ENCODE measurements at places on chromosomes 11 and 22.

- DNase-seq: no peak
These were observed 6.8 kb downstream of the FUT4 start for GRCh38 chr11:94550513-94550912.

- no peak for DNase-seq
These were observed 13.5 kb upstream of the ZNF74 start for GRCh38 chr22:20380486-20380885.

DNA sequence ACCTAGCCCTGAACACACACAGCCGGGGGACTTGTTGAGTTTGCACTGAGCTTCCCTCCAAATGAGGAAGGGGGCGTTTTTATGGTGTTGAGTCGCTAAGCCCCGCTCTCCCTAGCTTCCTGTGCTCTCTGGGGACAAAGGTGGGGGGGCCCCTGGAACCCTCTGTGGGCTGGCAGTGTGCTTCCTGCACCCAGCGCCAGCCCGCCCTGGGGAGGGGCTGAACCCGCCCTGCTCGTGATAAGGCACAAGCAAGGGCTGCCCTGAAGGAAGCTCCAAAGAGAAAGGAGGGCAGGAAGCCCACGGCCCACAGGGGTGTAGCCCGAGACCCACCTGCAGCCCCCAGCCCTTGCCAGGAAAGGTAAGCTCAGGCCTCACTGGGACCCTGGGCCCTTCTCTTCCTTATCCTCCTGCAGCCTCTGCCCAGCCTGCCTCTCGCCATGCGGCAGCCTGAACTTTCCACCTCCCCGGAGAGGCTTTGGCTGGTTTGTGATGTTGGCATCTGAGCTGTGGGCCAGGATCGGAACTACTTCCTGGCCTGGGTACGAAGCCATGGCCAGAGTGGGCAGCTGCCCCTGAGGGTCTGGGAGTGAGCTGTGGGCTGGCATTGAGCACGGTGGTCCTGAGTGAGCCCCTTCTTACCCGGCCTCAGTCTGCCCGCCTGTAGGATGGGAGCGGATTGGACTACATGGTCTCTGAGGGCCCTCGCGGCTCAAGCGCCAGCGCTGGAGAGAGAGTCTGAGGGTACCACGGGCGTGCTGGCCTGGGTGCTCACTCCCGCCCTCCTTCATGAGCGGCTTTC lies at the start of gene FERMT3:
Gene FERMT3, plus strand, starts transcription at position 265 of the 799 bp plus-strand sequence. CDS start 644 bp downstream, outside the sequence.
- DNase-seq: no peak

DNA sequence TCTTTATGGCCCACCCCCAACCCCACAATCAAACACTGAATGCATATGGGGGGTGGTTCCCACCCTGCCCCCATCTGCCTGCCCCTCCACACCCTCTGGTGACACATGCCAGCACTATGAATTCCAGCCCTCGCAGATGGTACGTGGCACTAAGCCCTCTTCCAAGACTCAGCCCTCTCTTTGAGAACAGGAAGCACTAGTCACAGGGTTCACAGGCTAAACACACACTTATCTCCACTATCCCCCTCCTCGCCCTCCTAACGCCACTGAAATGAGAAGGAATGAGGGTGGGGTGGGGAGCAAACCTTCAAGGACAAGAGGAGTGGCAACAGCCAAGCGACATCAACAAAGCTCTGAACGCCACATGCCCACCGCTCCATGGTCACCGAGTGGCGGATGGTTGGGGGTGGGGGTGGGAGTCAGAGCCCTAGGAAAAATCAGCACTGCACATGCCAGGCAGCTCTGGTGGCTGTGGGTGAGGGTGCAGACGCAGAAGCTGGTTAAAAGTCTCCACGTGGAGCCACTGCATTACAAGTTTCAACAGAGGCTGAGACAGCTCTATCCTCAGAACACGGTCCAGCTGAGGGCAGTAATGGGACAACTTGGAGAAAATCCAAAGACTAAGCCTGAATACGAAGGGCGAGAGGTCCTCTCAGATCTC lies 33.6 kb downstream of the TMEM184B start:
- no peak for DNase-seq

- DNase-seq: no peak
These were observed 1410.8 kb downstream of the TBC1D22A start for GRCh38 chr22:48173061-48173772.

- DNase-seq: no peak
These were observed 6.2 kb upstream of the UBE4A start for GRCh38 chr11:118353084-118353710.

DNA sequence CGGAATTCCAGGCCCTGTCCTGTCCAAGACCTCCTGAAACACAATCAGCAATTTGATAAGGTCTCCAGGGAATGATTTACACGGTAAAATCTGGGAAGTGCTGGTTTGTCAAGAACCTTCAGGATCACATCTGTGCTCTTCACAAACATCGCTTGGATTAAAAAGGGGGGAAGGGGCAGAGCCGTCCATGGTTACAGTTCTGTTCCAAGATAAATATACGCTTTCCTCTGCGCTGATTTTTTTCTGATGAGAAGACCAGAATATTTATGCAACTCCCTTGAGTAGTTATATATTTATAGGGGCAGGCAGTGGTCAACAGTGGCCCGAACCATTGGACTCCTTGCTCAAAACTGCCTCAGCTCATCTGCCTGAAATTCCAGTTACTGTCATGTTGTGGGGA lies 9.2 kb upstream of the APOL5 start:
- DNase-seq: no peak

- DNase-seq: no peak
These were observed 3.0 kb downstream of the ATL3 start for GRCh38 chr11:63667995-63668795.

- DNase-seq: no peak
These were observed 141.2 kb downstream of the CADM1 start for GRCh38 chr11:115362997-115363396.

DNA sequence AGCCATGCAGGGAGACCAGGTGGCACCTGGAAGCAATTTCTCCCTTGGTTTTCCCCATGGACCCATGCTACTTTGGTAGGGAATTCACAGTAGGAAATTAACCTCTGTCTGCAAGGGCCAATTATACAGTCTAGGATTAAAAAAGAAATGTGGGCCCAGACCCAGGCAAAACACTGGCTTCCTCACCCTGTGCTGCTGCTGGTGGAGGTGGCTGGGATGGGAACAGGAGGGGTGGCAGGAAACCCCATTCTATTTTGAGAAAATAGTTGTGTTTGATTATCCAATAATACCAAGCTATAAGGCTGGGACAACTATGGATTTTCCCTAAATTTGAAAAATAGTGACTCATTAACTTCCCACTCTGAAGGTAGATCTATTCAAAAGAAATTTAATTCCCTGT lies 417.0 kb upstream of the NARS2 start:
- no peak for DNase-seq

- no peak for DNase-seq
These were observed 125.4 kb downstream of the CASP12 start for GRCh38 chr11:104772806-104773241.

GRCh38 chr11:107183953-107184352 lies 165.7 kb upstream of the GUCY1A2 start:
- DNase-seq: no peak

DNA sequence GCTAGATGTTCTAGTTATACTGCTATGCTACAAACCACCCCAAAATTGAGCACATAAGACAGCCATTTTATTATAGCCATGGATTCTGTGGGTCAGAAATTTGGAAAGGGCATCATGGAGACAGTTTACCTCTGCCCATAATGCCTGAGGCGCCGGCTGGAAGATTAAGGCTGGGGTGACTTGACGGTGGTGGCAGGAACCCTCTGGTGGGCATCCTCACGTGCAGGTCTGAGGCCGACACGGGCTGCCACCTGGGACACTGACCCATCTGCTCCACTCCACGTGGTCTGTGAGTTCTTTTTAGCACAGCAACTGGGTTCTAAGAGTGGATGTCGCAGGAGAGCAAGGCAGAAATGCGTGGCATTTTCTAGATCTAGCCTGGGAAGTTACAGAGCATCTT lies 40.0 kb upstream of the PRDM11 start:
- DNase-seq: no peak

DNA sequence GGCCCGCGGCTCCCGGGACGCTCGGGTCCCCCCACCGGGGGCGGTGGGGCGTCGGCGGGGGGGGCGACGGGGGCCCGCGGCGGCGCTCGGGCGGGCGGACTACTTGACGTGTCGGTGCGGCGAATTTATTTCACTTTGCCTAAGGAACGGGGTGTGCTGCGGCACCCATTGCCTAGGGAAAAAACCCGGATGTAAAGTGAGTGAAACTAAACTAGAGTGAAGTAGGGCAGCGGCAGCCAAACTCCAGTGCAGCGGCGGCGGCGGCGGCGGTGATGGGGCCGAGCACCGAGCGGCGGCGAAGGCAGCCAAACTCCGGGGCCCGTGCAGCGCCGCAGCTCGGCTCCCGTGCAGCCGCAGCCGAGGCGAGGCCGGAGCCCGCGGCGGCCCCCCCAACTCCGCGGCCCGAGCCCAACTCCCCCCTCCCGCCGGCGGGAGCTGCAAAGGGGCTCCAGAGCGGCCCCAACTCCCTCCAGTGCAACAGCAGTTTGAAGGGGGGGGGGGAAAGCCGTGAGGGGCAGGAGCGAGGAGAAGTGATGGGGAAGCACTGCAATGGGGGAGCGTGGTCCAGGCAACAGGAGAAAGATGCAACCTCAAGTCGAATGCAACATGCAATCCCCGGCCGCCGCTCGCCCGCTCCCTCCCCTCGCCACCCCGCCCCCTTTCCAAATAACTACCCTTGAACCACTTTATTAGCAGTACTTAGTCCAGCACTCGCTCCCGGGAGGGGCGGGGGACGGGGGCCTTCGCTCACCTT lies 647 bp upstream of the PHF21A start:
- no peak for DNase-seq

- DNase-seq: no peak
These were observed 173.4 kb downstream of the ARHGAP42 start for GRCh38 chr11:100860318-100861155.

DNA sequence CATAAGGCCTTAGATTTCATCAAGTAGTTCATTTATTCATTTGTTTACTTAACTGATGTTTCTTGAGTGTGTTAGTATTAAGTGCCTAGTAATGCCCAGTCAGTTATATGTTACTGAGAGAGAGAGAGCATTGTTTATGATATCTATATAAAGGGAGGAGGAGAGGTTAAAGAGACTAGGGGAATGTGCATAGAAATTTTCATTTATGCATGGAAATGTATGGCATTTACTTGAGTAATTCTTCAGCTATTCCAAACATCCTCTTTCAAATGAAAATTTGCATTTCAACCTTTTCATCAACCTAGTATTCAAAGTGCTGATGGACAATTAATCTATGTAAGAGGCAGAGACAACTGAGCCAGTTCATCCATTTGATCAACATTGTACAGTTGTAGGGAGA lies 199.7 kb downstream of the NELL1 start:
- DNase-seq: no peak

DNA sequence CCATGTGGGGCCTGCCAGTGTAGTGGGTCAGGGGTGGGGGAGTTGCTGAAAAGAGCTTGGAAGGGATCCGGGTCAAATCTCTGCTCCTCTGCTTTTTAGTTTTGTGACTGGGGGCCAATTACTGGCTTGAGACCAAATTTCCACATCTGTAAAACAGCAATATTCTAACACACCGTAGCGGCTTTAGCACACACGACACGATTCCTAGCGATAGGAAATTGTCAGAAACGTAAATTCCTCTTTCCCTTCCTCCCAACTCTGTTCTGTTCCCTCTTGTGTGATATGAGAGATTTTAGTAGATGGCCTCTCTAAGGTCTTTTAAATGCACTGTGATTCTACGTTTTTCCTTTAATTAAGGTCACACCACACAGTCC lies 71.9 kb downstream of the MICAL2 start:
- no peak for DNase-seq

DNA sequence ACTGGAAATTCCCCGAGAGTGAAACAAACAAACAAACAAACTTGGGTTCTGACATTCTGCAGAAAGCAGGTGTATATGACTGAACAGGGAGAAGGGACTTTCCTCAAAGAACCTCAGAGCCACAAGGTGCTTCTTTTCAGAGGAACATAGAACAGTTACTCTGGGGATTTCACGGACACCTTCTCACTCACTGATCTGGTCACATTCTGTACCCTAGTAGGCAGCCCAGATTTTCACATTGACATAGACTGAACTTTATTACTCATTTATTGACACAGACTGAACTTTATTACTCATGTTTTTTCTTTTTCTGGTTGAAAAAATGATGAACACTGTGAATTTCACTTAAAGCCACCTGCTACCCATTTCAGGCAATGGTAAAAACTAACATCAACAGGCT lies 263.0 kb downstream of the OPCML start:
- no peak for DNase-seq

- DNase-seq: no peak
These were observed 52.5 kb upstream of the NNMT start for GRCh38 chr11:114243461-114244372.

- DNase-seq: no peak
These were observed 27.7 kb upstream of the SMCO4 start for GRCh38 chr11:93570759-93571413.

GRCh38 chr22:49623715-49624114 lies 204.0 kb downstream of the BRD1 start:
- DNase-seq: no peak

DNA sequence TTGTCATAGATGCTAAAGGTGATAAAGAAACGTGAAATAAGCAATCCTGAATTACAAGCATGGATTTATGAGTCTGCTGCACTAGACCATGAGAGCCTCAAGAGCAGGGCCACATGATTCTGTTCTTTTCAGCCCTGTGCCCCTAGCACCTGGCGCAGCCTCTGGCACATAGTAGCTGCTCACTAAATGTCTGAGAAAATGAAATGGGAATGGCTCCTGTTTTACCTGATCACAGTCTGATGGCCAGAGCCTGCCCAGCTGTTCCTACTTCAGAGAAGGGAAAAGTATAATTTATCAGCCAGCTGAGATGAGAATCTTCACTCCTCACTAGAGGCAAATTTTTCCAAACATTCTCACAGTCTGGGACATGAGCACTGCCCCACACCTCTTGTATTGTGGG lies 10.7 kb upstream of the PKNOX2 start:
- no peak for DNase-seq

DNA sequence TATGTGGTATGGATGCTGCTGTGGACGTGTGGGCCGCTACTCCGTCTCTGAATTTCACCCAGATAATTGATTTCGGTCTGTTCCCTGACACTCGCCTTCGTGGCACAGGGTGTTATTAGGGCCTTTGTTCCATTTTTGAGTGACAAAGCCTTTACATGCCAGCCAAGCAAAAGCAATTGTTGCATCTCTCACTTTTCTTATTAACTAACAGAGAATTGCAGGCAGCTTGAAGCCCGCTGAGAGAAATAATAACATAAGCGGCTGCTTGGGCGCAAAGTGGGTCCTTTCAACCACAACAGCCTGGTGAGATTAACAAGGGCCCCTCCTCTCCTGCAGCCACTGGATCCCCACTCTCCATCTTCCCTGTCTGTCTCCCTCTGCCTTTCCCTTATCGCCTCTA lies 449.4 kb downstream of the NTM start:
- DNase-seq: no peak

DNA sequence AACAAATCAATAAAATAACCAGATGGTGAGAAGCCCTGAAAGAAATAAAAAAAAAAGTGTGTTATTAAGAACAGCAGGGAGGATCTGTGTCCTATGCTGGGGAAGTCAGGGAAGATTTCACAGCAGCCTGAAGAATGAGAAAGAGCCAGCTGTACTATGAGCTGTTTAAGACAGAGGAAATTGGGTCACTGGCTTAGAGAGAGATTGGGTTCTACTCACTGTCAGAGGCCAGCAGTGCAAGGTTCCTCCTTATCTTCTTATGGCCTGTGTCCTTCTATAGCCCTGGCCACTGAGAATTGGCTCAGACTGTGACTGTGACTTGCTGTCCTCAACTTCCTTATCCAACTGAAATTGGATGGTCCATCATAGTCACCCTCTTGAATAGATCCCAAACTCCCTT lies 54.8 kb upstream of the FDX1 start:
- no peak for DNase-seq

- no peak for DNase-seq
These were observed 935 bp downstream of the TRIM68 start for GRCh38 chr11:4607096-4607495.

Measured in omental fat pad (tissue), 4 donors.